ENCODE measurements at places on chromosomes 4 and X. TPM values are rescaled to one million over a fixed set of nuclear protein-coding genes. Genes with fewer than 3 reads are reported as not detected.

- DNase-seq, result no peak
Observed at GRCh38 chr4:155802190-155802959, 43.6 kb downstream of the GUCY1B1 start.

DNA sequence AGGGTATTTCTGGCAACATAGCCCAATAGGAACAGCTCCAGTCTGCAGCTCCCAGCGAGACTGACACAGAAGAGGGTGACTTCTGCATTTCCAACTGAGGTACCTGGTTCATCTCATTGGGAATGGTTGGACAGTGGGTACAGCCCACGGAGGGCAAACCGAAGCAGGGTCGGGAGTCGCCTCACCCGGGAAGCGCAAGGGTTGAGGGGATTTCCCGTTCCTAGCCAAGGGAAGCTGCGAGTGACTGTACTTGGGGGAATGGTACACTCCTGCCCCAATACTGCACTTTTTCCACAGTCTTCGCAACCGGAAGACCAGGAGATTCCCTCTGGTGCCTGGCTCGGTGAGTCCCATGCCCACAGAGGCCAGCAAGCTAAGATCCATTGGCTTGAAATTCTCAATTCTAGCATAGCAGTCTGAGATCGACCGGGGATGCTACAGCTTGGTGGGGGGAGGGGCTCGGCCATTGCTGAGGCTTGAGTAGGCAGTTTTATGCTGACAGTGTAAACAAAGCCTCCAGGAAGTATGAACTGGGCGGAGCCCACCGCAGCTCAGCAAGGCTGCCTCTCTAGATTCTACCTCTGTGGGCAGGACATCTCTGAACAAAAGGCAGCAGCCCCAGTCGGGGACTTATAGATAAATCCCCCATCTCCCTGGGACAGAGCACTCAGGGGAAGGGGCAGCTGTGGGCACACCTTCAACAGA is 14.0 kb upstream of the ADAD1 start:
- no peak for DNase-seq

DNA sequence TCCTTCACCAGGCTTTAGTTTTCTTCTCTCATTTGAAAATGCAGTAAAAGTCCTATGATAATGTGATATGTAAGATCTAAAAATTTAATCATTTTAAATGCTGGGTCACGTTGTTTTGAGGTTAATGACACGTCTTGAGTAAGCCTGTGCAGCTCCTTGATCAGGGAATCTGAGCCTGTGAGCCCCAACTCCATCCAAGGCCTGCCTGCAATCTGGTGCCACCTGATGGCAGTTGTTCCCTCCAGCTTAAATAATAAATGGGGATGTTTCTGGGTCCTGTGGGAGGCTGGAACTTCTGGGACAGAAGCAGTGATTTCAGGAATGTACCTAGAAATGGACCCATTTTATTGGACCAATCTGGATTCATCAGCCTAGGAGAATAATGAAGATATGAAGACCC is 455.4 kb upstream of the ADGRL3 start:
- DNase-seq, result no peak

GRCh38 chr4:120081726-120082125 is 15.1 kb upstream of the MAD2L1 start:
- no peak for DNase-seq

Gene GPR78
- not detected for total RNA-seq

Gene SORBS2
- total RNA-seq, result 20.0 TPM

Gene RBMXL3
- total RNA-seq, result not detected

Measured in endothelial cell (in vitro differentiated cells).